ENCODE measurements at places on chromosomes 1 and 21.

DNA sequence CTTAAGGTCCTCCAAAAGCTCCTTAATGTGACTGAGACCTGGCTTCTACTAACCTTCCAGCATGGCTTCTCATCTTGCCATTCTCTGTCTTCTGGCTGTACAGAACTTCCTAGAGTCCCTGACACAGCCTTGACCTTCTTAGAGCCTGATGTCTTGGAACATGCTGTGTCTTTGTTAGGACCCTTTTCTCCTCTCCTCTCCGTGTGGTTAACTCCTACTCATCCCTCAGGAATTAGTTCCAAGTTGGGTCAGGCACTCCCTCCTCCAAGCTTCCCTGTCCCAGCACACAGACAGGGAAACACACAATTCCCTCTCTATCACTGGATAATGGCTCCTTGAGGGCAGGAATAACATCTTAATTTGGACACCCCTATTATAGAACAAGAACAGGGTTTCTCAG, 275.4 kb upstream of the USP24 start:
- DNase-seq, result no peak

DNA sequence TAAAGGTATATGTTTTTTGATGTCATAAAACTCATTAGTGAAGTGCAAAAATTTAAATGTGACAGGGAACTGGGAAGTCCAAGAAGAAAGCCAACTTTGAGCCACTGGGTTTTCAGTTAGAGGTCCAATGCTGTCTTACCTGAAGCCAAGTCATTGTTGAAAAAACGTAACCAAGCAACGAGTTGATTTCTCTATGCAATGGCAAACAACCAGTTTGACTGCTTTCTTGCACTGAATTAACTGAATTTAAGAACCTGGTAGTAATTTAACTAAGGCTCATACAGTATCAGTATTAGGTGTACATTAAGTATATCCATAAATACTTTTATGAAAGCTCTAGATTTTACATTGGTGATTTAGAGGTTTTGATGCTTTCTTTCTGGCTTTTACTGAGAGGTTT, 20.2 kb upstream of the S1PR1 start:
- no peak for DNase-seq

DNA sequence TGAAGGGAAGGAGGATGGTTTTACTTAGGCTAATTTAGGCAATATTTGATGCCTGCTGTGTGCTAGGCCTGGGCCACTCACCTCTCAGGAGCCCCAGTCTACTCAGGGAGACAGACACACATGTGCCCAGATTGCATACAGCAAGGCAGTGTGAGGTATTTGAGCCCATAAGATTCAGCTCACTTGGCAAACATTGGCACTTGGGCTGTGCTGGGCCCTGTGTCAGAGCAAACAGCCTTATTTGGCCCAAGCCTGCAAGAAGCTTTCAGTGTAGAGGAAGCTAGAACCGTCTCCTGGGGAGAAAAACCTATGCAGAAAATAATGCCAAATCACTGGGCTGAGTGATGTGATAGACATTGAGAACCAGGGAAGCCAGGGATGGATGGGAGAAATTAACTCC, 3.9 kb upstream of the SYNC start:
- no peak for DNase-seq

DNA sequence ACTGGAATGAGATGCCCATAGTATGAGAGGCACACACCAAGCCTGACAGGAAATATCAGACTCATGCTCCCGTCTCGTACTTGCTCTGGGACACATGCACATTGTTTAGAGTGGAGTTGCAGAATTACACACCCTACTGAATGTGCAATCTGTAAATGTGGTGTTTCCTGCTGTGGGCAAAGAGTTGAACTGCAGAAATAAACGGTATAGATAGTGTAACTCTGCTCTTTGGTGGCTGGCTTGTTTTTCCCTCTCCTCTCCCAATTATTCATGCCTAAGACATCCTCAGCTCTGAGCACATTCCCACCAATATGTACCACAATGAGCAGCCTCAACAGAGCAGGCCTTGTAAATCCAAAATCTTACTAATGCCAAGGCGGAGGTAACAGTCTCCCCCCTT, 90.1 kb upstream of the DIRAS3 start:
- no peak for DNase-seq

DNA sequence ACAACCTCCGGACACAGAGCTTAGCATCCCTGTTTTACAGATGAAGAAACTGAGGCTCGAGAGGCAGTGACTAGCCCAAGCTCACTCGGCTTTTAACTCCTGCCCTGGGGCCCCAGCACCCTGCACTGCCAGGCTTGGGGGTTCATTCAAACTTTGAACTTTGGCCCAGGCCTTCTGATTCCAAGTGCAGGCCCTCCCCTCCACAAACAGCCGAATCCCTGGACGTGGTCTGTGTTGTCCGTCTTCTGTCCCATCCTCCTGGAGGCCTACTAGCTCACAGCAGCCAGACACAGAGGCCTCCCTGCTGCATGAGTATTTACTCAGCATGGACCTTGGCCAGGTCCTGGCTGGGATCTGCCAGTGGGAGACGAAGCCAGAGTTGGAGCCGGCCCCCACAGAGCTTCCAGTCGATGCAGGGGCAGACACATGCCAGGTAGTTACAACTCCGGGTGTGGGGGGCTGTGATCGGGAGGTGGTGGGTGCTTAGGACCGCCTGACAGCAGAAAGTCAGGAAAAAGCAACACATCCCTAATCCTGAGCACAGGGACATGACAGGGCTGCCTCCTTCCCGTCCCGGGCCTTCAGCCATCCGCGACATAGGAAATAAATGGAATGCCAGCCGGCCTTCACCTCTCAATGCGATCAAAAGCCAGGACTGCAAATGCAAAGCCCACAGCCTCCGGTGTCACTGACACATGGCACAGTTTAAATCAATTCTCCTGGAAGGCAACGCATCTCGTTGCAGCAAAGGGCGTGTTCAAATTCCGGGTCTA, 7.4 kb downstream of the IFFO2 start:
- DNase-seq, result no peak

GRCh38 chr1:79281442-79281841, 274.9 kb upstream of the ADGRL4 start:
- DNase-seq, result no peak

DNA sequence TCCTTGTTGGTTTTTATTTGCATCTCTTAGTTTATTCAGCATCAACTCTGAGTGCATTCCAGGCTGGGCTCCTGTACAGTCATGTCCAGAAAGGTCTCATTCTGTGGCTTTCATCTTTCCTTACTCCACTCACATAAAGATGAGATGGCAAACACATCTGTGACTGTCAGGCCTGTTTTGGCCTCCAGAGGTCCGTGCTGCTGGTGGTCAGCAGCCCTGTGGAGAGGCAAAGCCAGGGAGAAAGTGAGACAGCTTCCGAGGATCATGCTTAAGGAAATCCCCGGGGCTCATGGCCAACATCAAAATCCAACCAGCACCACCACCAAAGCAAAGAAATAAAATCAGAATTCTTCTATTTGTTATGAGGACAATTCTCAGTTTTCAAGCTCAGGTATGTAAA, 96.1 kb upstream of the HIVEP3 start:
- no peak for DNase-seq
